ENCODE measurements at places on chromosomes 3 and 15.

DNA sequence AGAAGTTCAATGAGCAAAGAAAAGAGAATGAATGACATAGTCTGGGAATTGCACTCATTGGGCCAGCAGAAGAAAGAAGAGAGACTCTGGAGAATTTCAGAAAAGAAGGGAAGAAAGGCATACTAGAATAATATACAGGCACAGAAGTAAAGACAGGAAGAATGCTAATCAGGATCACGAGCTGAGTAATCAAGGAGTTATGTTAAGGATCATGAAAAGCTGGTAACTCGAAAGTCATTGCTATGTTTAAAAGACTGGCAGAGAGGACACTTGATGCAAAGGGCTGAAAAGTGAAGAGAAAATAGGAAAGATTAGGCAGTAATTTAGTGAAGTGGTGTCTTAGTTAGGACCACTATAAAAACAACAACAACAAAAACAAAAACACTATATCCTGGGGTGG is 284.1 kb downstream of the ZBBX start:
- no peak for DNase-seq

DNA sequence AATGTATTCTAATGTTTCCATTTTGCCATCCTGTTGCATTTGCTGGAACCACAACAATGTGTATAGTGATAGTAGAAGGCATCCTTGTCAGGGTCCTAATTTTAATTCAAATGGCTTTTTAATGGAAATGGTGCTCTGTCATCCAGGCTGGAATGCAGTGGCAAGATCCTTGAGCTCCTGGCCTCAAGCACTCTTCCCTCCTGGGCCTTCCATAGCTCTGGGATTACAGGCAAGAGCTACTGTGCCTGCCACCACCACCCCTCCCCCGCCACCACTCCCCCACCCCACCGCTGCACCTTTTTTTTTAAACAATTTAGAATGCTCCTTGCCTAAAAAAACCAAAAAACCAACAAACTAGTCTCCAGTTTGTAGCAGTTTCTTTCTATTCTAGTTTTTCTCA is 15.2 kb upstream of the IQCF6 start:
- DNase-seq = no peak

DNA sequence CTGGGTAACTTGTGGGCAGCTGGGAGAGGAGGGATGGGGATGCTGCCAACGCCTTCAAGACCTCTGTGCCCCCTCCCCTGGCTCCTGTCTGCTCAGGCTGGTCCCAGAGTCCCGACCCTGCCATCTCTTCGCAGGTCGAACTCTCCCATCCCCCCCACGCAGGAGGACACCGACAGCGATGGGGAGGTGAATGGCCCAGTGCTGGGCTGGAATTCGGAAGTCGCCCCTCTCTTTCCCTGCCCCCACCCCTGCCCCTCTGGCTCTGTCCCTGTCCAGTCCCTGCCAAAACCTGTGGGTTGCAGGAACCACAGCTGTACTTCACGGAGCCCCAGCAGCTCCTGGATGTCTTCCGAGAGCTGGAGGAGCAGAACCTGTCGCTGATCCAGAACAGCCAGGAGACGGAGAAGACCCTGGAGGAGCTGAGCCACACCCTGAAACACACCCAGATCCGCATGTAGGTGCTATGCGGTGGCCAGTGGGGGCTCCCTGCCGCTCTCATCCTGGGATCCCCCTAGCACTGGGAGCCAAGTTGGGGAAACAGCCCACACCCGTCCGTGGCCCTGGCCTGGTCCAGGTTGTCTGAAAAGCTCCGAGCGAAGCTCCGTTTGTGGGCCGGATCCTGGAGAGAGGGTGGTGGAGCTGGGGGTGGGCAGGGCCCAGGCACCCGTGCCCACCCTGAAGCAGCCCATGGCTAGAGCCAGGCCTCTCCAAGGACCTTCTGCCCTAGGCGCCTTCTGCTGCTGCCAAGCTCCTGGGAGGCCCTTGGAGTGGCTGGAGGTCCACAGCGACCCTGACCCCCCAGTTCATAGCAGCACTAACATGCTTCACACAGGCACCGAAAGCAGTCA is 28.7 kb downstream of the CFAP100 start:
- no peak for DNase-seq

- DNase-seq = no peak
Measured at GRCh38 chr15:65087411-65087810, 10.9 kb downstream of the KBTBD13 start.

DNA sequence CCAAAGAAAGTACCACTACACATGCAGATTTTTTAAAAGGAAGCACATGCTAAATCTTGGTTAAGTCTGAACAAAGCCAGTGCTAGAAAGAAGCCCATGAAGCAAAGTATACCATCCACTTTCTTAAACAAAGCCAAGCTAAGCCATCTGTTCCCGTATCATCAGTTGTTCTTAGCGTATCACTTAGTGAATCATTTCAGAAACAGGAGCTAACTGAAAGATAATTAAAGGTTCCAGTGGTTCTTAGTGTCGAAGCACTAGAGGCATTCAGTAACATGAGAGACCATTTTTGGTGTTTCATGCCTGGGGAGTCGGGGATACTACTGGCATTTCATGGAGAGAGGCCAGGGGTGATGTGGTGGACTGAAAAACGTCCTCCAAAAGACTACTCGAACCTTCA is 12.8 kb downstream of the UBXN7 start:
- no peak for DNase-seq

DNA sequence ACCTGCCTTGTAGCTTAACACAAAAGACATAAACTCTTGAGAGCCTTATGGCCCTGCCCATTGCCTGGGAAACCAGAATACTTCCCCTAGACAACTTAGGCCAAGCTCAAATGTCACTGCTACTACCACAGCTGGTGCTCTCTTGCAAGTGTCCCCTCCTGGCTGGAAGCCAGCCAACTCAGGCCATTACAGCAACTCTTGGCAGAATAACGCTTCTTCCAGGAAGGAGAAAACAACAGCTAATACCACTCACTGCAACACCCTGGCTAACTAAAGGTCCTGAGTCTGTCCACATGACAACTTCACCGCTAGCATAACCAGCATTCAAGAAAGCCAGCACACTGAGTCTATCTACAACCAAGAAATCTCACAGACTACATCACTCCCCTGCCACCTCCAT is 5.1 kb upstream of the B4GALT4 start:
- no peak for DNase-seq

DNA sequence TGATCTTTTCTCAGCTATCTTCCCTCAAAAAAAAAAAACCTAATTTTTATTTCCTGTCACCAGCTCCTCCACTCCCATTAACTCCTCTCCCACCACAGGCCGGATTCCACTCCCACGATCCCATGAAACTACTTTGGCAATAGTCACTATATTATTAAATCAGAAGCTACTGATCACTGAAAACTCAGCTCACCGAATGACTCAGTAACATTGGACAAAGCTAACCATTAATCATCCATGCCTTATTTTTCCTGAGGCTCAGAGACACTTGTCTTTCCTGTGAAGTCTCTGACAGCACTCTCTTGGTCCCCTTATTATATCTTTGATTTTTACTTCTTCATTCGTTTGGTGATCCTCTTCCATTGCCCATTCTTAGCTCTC is 260.2 kb downstream of the CGGBP1 start:
- DNase-seq = no peak

- DNase-seq = no peak
Measured at GRCh38 chr3:48226939-48227338, 3.6 kb downstream of the CAMP start.

DNA sequence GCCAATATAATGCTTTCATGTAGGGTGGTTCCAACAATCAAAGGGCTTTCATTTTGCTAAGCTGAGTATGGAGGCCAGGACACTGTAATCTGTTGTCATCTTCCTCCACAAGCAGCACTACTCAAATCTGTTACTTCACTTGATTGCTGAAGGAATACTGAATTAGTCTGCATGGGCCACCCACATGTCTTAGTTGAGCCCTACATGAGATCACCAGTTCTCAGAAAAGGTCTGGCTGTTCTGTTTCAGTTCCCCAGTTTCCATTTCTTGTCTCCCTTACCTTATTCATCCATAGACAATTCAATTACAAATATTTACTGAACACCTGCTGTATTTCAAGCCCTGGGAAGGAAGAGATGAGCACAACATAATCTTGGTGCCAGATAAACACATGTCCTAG is 119.2 kb downstream of the FHIT start:
- DNase-seq = no peak

DNA sequence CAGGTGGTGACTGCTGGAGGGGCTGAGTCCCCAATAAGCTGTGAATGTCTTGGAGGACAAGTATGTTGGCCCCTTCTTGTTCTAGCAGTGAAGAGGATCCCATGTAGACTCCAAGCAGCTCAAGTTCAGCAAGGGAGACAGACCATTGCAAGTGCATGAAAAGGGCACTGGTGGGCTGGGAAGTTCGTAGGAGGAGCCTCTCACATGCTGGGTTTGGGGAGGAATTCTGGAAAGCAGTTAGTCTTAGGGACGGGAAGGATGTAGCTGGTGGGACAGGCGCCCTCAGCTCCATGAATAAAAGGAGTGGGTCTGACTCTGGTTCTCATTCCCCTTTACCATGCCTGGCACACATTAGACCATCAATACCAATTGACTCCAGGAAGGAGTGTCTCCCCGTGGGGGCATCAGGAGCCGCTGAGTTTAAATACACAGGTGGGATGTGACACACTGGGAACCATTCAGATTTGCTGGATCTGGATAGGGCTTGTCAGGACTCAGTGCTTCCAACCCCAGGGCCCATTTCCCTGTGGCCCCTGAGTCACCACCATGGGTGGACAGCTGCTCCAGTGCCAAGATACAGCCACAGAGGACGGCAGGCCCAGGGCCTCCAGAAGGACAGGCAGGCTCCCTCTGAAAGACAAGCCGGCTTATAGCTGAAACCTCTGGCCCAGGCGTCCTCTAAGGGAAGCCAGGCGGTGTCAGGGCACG is 552 bp upstream of the XYLB start:
- DNase-seq = no peak

DNA sequence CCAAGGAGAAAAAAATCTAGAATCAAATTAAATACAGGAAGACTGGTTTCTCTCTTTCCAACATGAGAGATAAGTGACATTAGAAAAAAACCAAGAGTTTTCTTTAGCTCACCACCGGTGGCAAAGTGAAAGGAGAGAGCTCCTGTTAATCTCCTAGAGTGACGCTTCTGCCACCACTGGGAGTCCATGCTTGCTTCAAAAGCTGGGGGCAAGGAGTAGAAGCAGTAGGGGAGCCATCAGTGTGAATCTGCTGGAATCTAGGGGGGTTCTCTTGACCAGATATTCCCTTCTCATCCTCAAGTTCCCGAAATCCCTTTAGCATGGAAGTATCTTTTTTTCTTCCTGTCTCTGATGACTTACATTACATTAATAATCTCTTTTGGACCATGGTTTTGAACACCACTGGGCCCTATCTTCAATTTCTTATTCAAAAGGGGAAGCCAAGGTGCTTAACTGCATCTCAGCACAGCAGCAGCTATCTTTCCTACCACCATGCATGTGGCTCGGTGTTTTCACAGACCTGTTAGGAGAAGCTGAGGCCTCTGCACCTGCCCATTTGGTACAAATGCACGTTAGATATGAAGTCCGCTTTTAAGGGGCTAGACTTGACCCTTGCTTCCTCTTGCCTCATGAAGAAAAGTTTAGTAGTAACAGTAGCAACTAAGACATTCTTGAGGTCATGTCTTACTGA is 6.6 kb upstream of the ICE2 start:
- no peak for DNase-seq

- DNase-seq = peak; percentile 62
Measured at GRCh38 chr15:98731712-98732450, 83.5 kb downstream of the IGF1R start.

DNA sequence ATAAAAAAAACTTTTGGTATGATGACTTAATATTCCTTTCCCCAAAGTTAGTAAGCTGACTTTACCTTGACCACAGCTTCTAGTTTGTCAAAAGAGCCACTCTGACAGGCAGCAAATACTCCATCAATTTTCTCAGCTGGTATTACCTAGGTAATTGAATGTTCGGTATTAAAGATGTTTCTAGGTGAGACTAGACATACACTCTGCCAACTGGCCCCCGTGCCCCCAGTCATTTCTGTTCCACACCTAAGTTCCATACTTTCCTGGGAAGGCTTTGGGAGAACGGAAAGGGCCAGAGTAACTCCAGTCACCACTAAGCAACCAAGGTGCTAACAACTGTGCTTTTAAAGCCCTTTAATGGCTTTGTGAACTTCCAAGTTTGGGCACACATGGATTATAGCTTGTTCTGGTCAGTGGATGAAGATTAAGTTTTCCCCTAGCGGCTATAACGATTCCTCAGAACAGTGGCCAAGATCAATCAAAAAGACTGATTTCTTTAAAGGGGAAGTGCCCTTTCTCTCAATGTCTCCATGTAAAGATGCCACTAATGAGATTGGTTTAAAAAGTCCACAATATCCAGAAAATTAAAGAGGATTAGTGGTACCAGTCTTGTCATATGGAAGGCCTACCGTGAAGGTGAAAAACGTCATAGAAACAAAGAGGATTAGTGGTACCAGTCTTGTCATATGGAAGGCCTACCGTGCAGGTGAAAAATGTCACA is 7.0 kb downstream of the EIF4A2 start:
- DNase-seq = no peak

GRCh38 chr3:186849374-186849975 is 7.0 kb downstream of the ADIPOQ start:
- DNase-seq = no peak

DNA sequence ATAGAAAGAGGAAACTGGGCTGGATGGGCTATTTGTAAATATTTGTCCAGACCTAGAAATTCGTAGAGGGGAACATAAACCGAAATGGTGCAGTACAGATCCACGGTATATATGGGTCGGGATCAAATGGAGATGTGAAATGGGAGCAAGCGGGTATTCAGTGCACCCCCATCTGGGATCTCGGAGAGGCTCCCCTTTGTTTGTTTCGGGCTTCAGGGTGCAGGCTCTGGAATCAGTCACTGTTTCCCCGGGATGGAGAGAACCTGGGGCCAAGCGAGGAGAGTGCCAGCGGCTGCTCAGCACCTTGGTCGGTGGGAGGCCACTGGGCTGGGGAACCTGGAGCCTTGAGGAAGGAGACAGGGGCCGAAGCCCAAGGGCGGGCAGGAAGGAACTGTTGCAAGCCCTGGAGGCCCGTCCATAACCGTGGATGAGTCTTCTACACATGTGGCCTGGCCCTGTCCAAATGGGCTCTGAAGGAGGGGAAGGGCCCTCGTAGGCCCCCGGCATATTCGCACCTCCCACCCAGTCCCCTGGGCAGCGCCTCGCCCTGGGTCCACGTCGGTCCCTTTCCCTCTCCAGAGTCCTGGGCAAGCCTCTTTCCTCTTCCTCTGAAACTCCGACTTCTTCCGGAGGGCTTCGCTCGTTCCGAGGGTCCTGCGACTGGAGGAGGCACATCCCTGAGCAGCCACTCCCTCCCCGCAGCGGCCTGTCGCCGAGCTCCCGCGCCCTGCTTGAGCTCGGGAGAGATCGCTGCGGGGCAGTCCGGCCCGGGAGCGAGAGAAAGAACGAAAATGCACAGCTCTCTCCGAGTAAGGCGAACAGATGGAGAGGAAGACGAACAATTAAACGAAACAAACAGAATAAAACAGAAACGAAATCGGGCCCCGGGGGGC is 3.0 kb downstream of the ISL2 start:
- peak; percentile 58 for DNase-seq

- DNase-seq = no peak
Measured at GRCh38 chr3:1010228-1010627, 82.6 kb upstream of the CNTN6 start.

- DNase-seq = no peak
Measured at GRCh38 chr3:131338948-131339640, 42.5 kb upstream of the NUDT16 start.

GRCh38 chr15:67018026-67018425 is 47.4 kb upstream of the SMAD3 start:
- no peak for DNase-seq

GRCh38 chr15:83105440-83105839 is 2.0 kb upstream of the TM6SF1 start:
- DNase-seq = peak; percentile 19
